ENCODE measurements at places on chromosomes 5 and 9. TPM values are rescaled to one million over a fixed set of nuclear protein-coding genes. Genes with fewer than 3 reads are reported as not detected.

The CD74 gene
- 3.1 TPM for total RNA-seq

The FAM78A gene
- 14.9 TPM for total RNA-seq

The PALM2AKAP2 gene
- 1.0 TPM for total RNA-seq

The HRCT1 gene
- total RNA-seq: not detected

The BNIP1 gene
- 12.5 TPM for total RNA-seq

The TEX48 gene
- total RNA-seq: not detected

The CNTNAP3B gene
- 10.1 TPM for total RNA-seq

The SURF6 gene
- total RNA-seq: 15.0 TPM

DNA sequence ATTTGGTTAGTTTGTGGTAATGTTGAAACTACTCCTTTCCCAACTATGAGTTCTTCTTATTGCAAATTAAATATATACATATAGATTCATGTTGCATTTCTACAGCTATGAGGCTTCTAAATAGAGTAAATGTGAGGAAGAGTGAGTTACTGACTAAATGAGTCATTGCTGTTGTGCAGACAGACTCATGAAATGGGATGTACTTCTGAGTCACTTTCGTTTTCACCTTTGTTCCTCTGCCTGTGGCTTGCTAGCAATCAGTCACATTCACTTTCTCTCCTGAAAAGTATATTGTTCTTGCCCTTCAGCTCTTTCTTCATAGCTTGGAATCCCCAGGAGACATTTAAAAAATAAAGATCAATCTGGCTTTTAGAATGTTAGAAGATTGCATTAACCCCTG is 295.5 kb upstream of the SMC2 start:
- H3K4me1 ChIP-seq: peaks cover 15% of the 10 kb centered on the region
- H3K27me3 ChIP-seq: no peaks in the 10 kb centered on the region

GRCh38 chr5:7794311-7794710 is 56.6 kb downstream of the CFAP90 start:
- no peak overlapping the region for H3K27ac ChIP-seq
- H3K27me3 ChIP-seq: peaks cover 4% of the 10 kb centered on the region
- no peaks in the 10 kb centered on the region for H3K4me1 ChIP-seq
- no peaks in the 10 kb centered on the region for H3K36me3 ChIP-seq
- DNase-seq: no peak
- no peak overlapping the region for H3K4me3 ChIP-seq

DNA sequence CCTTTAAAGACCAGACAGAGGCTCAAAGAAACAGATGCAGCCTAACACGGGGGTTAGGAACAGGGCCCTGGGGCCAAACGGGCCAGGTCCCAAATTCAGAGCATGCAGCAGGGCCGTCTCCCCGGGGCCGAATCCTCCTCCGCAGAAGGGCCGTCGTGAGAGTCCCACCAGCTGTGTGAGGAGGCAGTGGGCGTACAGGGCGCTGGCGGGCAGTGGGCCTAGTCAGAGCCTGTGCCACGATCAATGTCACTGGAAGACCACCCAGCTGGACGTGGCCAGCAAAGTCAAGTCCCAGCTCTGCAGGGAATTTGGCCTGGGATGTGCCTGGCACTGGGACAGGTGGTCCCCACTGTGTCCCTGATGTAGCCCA is 15.8 kb upstream of the FCN2 start:
- H3K27me3 ChIP-seq: no peaks in the 10 kb centered on the region
- no peak for DNase-seq
- no peak overlapping the region for H3K27ac ChIP-seq
- peaks cover 7% of the 10 kb centered on the region for H3K4me1 ChIP-seq

GRCh38 chr5:80368661-80369480 is 39.0 kb upstream of the ZFYVE16 start:
- H3K36me3 ChIP-seq: no peaks in the 10 kb centered on the region
- H3K4me3 ChIP-seq: no peak overlapping the region
- no peaks in the 10 kb centered on the region for H3K4me1 ChIP-seq
- no peak for DNase-seq
- H3K27ac ChIP-seq: no peak overlapping the region
- H3K27me3 ChIP-seq: no peaks in the 10 kb centered on the region

GRCh38 chr5:95621839-95622629 is 2.1 kb downstream of the GPR150 start:
- peaks cover 19% of the 10 kb centered on the region for H3K27me3 ChIP-seq
- no peak for DNase-seq
- H3K4me3 ChIP-seq: peak overlapping the region; percentile 86
- peaks cover 10% of the 10 kb centered on the region for H3K4me1 ChIP-seq

DNA sequence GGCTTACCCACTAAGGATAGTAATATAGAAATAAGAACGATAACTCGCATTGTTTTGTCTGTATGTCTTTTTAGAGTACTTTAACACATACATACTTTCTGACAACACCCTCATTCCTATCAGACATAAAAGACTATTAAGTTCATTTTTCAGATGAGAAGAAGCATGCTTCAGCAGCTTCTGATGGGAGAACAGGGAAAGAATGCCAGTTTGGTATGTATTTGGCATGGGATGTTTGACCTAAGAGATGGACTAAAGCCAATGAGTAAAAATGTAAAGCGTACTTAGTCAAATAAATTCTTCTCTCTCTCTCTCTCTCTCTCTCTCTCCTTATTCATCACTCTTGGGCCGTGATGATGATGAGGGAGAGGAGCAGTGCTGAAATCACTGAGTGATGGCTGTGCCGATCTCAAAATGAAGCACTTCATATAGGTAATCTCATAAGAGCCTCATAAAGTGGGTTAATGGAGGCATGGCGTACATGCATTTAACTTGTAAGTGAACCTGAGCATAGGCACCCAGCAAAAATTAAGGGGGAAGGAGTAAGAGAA is 71.5 kb downstream of the SLIT3 start:
- H3K36me3 ChIP-seq: no peaks in the 10 kb centered on the region
- no peak overlapping the region for H3K27ac ChIP-seq
- no peak for DNase-seq
- H3K27me3 ChIP-seq: peaks cover 2% of the 10 kb centered on the region
- no peaks in the 10 kb centered on the region for H3K4me1 ChIP-seq
- no peak overlapping the region for H3K4me3 ChIP-seq

- DNase-seq: no peak
- H3K27me3 ChIP-seq: no peaks in the 10 kb centered on the region
- H3K4me1 ChIP-seq: peaks cover 2% of the 10 kb centered on the region
- no peak overlapping the region for H3K4me3 ChIP-seq
These were observed 132.9 kb downstream of the PALM2AKAP2 start for GRCh38 chr9:109912726-109913460.

- H3K36me3 ChIP-seq: no peaks in the 10 kb centered on the region
- peak within 1 kb of the TSS; percentile 94 for H3K4me3 ChIP-seq
- H3K27ac ChIP-seq: peak within 1 kb of the TSS; percentile 97
- DNase-seq: peak; percentile 99
- H3K27me3 ChIP-seq: peaks cover 12% of the 10 kb centered on the region
These were observed at the start of gene BICD2 for GRCh38 chr9:92764381-92764987. BICD2 (minus strand) TSS chr9:92764833; CDS start chr9:92764744, 89 bp downstream.

DNA sequence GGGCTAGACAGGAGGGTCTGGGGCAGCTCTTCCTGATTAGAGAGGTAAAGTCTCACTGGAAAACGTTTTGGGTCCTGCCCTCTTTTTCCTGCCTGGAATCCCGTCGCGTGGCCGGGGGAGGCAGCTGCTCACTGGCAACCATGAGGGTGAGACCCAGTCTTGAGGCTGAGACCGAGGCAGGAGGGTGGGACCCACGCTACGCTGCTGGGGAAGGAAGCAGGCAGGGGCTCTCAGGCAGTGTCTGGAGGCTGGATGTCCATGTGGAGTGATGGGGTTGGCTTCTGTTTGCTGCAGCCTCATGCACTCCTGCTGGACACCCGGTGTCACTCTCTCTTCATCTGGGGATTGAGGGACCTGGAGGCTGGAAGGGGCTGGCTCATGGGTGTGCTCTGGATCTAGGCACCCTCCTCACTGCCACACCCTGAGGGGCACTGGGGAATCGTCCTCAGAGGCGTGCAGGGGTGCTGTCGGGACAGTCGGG is 11.3 kb upstream of the SLC2A6 start:
- peaks cover 5% of the 10 kb centered on the region for H3K4me1 ChIP-seq
- no peak overlapping the region for H3K4me3 ChIP-seq
- peaks cover 5% of the 10 kb centered on the region for H3K27me3 ChIP-seq
- H3K36me3 ChIP-seq: no peaks in the 10 kb centered on the region
- no peak overlapping the region for H3K27ac ChIP-seq

- peaks cover under 1% of the 10 kb centered on the region for H3K4me1 ChIP-seq
- peaks cover 5% of the 10 kb centered on the region for H3K27me3 ChIP-seq
- no peaks in the 10 kb centered on the region for H3K36me3 ChIP-seq
- H3K4me3 ChIP-seq: no peak overlapping the region
- no peak for DNase-seq
These were observed 50.7 kb upstream of the GRHPR start for GRCh38 chr9:37371565-37372464.

GRCh38 chr5:74648835-74649293 is 8.3 kb upstream of the ENC1 start:
- H3K4me1 ChIP-seq: peaks cover 18% of the 10 kb centered on the region
- no peaks in the 10 kb centered on the region for H3K36me3 ChIP-seq
- H3K27ac ChIP-seq: no peak overlapping the region
- H3K4me3 ChIP-seq: no peak overlapping the region
- no peak for DNase-seq

- H3K4me1 ChIP-seq: no peaks in the 10 kb centered on the region
- H3K27ac ChIP-seq: no peak overlapping the region
- peaks cover 30% of the 10 kb centered on the region for H3K27me3 ChIP-seq
- no peak for DNase-seq
- H3K4me3 ChIP-seq: no peak overlapping the region
These were observed 572 bp downstream of the SCGB3A1 start for GRCh38 chr5:180590543-180591310.

DNA sequence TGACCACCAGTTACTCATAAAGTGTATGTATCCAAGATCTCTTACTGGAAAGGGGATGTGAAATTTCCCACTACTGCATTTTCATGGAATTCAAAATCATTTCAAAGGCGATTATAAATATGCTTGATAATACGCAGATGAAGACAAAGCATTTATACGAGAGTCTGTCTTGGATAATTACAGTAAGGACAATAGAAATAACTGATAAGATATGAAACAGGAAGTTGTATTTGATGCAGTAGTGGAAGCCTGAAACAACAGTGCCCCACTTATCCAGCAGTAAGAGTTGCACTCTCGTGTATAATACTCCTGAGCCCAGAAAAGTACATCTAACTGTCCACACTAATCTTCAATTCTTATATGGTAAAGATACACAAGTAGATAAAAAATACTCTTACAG is 188.7 kb upstream of the POU5F2 start:
- H3K4me3 ChIP-seq: no peak overlapping the region
- no peak for DNase-seq
- H3K4me1 ChIP-seq: peaks cover 4% of the 10 kb centered on the region
- H3K27me3 ChIP-seq: peaks cover 2% of the 10 kb centered on the region
- no peak overlapping the region for H3K27ac ChIP-seq

DNA sequence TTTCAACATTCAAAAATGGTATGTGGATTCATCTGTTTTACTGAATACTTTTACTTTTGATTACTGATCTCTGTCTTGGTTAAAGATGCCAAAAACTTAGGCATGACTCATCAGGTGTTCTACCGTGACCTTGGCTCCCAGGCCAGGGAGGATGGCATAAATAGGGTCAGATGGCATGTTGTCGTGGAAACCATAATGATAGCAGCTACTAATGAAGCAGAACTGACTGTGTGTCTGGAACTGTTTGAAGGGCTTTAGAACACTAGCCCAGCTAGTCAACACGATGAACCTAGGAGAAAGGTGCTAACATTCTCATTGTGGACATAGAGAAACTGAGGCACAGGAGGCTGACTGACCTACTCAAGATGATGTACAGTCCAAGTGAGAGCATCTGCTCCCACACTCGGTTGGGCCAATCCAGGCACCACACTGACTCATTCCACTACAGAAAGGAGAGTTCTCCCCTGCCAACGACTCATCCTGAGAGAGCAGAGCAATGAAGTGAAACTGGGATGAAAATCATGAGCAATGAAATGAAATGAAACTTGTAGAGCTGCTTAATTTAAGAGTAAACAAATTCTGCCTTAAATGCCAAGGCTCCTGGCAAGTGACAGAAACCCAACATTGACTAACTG is 116.0 kb downstream of the TENT4A start:
- no peak for DNase-seq
- H3K27me3 ChIP-seq: peaks cover 3% of the 10 kb centered on the region
- H3K4me1 ChIP-seq: no peaks in the 10 kb centered on the region
- peaks cover 10% of the 10 kb centered on the region for H3K36me3 ChIP-seq
- H3K27ac ChIP-seq: no peak overlapping the region
- H3K4me3 ChIP-seq: no peak overlapping the region

- no peak overlapping the region for H3K27ac ChIP-seq
- H3K4me3 ChIP-seq: no peak overlapping the region
- peaks cover 5% of the 10 kb centered on the region for H3K4me1 ChIP-seq
- no peaks in the 10 kb centered on the region for H3K36me3 ChIP-seq
These were observed 125.8 kb upstream of the DAPK1 start for GRCh38 chr9:87371795-87372355.

- H3K27ac ChIP-seq: no peak overlapping the region
- H3K4me3 ChIP-seq: no peak overlapping the region
- DNase-seq: no peak
These were observed 31.6 kb downstream of the NEURL1B start for GRCh38 chr5:172672681-172673080.

GRCh38 chr5:55634209-55634805 is 77.8 kb downstream of the SLC38A9 start:
- no peaks in the 10 kb centered on the region for H3K36me3 ChIP-seq
- peaks cover 3% of the 10 kb centered on the region for H3K27me3 ChIP-seq
- no peak overlapping the region for H3K4me3 ChIP-seq
- H3K27ac ChIP-seq: no peak overlapping the region

GRCh38 chr5:61168951-61169350 is 6.7 kb upstream of the SMIM15 start:
- no peaks in the 10 kb centered on the region for H3K36me3 ChIP-seq
- DNase-seq: no peak
- H3K27me3 ChIP-seq: peaks cover 1% of the 10 kb centered on the region
- no peak overlapping the region for H3K4me3 ChIP-seq
- no peak overlapping the region for H3K27ac ChIP-seq

DNA sequence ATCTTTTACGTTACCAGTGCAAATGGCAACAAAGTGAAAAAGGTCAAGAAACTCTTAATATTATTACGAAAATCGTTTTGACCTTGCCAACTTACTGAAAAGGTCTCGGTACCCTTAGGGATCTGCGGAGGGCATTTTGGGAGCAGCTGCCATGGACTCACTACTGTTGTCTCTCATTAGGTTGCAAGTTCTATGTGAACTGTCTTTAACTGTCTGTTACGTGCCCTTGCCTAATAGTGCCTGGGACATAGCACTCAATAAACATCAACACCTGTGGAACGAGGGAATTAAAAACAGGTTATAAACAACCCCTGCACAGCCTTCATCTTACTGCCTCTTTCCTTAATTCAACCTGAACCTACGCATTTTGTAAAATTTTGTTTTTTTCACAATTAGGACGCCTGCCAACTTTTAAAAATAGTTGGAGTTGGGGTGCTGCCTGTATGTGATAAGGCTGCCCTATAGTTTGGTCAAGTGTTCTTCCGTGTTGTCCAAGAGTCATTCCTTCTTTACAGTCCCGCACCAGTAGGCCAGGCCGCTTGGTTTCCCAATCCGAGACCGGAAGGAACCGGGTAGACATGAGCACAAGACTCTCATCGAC is 527 bp upstream of the SREK1 start:
- H3K27me3 ChIP-seq: peaks cover 3% of the 10 kb centered on the region
- H3K36me3 ChIP-seq: no peaks in the 10 kb centered on the region
- H3K27ac ChIP-seq: peak overlapping the region; percentile 99
- no peak for DNase-seq
